GM13977 (cell line): ENCODE measurements at places on chromosomes 1 and 21.

- peak; percentile 91 for DNase-seq
These were observed at the start of the genes CFAP57 and EBNA1BP2 for GRCh38 chr1:43171876-43172526. Gene CFAP57, plus strand, starts transcription at chr1:43172330. Its CDS starts 424 bp downstream, at chr1:43172754. Gene EBNA1BP2, minus strand, starts transcription at chr1:43172290. Its CDS starts 172 bp downstream, at chr1:43172118.

- DNase-seq, result no peak
These were observed 80.4 kb downstream of the KCND3 start for GRCh38 chr1:111909030-111909429.

DNA sequence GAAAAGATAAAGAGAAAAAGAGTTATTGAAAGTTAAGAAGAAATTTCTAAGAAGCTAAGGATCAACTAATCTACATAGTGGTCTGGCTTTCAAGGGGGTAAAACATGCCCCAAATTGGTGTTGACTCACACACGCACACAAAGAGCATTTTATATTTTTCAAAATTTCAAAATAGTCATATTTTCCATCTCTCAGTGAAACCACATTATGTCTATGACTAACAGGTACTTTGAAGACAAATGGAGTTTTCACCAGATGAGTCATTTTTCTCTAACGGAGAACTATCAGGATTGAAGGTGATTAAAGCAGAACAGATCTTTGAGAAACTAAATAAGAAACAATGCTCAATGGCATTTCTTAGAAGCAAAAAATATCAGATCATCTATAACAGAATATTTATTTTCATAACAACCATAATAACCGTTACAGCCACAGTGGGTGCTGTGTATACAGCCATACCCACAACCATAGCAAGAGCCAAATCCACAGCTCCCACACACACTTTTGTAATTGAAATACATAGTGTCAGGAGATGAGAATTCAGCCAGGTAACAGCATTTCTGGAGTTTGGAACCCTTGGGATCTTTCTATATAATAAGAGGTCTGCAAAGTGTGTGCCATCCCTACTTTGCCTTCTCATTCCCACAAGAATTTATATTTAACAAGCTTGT, at the start of gene KRTAP21-3:
TSS of gene KRTAP21-3 (minus strand) at position 539 of the 671 bp plus-strand sequence. CDS start at position 521, 18 bp downstream.
- DNase-seq, result no peak

GRCh38 chr1:36968730-36969129, 65.6 kb downstream of the GRIK3 start:
- no peak for DNase-seq

DNA sequence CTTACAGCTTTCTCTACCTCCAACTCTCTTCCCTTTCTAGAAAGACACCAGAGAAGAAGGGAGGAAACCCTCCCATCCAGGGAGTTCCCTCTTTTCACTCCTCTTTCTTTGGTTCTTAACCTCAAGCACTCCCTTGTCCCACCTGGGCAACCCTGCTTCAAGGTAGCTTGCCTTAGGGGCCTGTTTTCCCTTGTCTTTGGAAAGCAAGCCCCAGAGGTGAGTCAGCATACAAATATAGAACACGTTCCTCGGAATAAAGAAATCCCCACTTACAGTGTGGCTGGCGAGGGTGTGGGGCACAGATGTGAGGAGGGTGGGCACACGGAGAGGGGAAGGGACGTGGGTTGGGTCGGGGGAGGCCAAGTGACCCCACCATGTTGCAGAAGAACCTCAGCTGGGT, 26.1 kb upstream of the KCNE2 start:
- DNase-seq, result no peak

DNA sequence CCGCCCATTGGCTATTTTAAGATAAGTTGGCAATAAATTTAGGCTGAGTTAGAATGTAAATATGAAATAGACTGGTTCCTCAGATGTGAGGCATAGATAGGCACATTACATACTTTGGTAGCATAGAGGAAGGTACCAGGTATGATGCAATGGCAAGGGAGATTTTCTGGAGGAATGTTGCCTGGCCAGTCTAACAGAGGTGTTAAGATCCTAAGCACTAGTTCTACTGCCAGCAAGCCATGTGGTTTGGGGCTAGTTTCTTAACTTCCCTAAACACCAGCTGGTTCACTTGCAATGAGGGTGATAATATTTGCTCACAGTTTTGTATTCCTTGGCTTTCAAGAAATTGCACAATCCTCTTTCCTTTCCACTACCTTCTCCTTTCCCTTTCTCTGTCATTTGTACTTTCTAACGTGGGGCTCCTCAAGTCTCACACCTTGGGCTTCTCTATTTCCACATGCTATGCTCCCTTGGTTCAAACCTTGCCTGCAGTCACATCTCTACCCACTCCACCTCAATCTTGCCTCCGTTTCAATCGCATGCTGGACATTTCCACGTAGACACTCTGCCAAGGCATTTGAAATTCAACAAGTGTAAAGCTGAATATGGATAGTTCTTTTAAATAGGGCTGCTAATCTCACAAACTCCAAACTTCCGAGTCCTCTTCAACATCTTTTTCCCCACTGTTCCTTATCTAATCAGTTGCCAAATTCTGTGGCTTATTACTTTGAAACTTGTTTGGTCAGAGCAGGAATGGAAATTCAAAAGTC, 4.7 kb upstream of the CD55 start:
- DNase-seq, result no peak

- no peak for DNase-seq
These were observed 14.6 kb upstream of the HLCS start for GRCh38 chr21:36981049-36981391.

DNA sequence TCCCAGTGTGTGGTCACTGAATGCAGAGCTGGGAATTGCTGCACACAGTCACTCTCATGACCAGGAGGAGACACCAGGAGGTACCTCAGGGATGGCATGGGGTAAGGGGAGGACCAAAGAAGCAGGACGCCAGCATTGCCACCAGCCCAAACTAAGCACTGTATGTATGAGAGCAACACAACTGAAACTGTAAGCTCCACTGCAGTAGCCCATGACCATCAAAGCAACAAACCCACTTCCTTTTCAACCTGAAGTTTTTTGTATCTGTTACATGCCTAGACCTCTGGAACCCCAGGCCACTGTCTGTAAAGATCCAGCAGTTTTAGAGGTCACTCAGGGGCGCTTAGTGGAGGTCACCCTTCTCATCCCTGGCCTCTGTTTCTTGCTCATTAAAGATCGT, 164.3 kb downstream of the SETD4 start:
- DNase-seq, result peak; percentile 54

DNA sequence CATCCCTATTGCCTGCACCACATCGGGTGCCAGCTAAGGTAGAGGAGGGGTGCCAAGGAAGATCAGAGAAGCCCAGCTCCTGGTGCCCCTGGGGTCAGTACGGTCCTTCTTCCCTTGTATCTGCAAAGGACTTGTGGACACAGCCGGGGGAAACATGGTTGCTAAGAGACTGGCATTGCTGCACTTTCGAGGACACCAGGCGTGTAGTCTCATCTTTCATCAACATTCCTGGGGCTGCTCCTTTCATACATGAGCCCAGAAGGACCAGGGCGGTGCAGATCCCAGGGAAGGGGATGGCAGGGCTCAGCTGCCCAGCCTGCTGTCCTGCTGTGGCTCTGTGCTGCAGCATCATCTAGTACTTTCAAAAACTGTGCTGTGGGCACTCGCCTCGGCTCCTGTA, 61.0 kb downstream of the RUNX1 start:
- DNase-seq, result no peak

- DNase-seq, result no peak
These were observed 11.4 kb downstream of the FLG2 start for GRCh38 chr1:152348447-152348846.
